Right ventricle myocardium superior (tissue), 1 donor: ENCODE measurements at places on chromosomes 12 and 14. TPM values are rescaled to one million over a fixed set of nuclear protein-coding genes. Genes with fewer than 3 reads are reported as not detected.

DNA sequence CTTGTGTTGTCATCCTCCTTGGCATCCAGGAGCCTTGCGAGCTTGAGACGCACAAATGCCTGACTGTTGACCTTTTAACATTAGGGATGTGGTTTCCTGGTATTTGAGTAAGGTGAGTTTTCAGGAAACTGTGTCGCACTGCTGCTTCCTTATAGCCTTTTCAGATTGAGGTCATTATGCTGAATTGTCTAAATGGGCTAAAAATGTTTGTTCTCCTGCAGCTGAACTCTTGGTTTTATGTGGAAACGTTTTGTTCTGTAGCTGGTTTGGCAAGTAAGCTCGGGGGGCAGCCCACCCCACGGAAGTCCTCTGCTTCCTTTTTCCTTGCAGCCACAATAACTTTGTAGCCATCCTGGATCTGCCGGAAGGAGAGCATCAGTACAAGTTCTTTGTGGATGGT is 5.7 kb downstream of the PRKAB1 start:
- DNase-seq, result no peak

GRCh38 chr12:8692573-8692972 is 5.2 kb upstream of the RIMKLB start:
- no peak for DNase-seq

DNA sequence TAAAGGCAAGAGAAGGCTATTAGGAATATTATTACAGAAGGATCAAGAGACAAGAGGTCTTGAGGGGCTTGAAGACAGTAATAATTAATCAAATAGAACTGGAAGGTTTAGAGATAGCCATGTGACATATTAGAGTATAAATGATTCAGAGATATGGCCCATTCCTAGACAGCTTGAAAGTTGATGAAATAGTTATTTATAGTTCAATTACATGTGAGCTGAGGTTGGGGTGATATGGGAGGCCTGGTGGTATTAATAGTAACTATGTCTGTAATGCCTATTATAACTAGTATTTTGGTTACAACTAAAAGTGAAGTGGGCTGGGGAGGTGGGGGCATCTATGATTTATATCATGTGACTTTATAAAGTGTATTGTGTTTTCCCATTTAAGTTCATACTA is 14.1 kb upstream of the MIS18BP1 start:
- DNase-seq, result no peak

- peak; percentile 90 for DNase-seq
These were observed 136.1 kb downstream of the FGD4 start for GRCh38 chr12:32535288-32535999.

- DNase-seq, result no peak
These were observed at the start of gene SYT10 for GRCh38 chr12:33439587-33440011. SYT10 (minus strand) TSS chr12:33439819; CDS start chr12:33439522, 297 bp downstream.

- no peak for DNase-seq
These were observed 14.3 kb upstream of the KRT73 start for GRCh38 chr12:52632656-52633055.

DNA sequence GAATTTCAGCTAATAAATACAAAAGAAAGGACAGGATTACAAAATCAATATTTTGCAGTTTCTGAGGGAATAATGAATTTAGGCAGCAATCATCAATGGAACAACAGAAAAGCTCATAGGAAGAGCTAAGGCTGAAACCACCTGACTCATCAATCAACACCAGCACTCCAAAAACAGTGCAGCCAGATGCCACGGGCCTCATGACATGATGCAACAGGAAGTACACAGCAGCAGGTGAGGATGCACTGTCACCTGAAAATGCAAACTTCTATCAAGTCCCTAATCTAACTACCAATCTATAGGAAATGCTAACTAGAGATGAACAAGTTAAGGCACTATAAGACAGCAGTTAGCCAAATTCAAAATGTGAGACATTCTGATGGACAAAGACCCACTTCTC is 21.7 kb downstream of the GNS start:
- no peak for DNase-seq

DNA sequence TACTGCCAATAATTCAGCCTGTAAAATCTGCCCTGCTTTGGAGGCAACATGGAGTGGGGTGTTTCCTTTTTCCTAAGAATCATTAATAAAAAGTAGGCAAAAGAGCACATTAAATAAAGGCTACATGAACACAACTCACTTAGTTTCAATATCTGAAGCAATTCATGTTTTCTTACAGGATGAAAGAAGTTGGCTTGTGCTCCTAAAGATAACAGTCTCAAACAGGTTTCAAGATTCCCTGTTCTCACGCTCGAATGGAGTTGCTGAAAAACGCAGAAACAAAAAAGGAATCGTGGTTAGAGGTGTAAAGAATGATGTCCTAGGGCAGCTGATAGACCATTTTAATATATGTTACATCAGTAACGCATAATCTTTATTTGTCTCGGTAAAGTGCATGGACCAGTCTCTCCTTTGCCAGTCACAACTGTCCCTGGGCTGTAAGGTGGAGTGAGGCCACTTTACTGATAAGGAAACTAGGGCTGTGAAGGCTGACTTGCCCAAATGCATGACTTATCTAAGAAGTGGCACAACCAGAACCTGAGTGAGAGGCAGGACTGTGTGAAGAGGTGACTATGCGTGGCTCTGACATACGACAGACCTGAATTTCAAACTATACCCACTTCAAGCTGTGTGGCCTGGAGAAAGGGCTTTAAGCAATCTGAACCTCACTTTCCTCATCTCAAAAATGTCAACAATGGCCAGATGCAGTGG is 12.6 kb downstream of the GIT2 start:
- no peak for DNase-seq

DNA sequence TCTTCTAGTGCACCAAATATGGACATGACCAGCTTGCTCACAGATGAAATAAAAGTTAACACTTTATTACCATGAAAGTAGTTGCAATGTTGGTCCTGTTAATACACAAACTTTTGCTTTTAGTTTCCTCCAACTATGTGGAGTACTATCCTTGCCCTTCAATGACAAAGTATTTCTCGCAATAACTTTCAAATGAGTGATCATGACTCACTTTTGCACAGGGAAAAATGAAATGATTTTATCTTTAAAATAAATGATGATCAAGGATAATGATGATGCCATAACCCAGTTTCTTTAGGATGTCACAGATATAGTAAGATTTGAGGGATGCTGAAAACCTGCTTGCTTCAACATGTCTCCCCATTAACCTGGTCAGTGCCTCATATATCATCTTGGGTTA is 254.0 kb upstream of the KITLG start:
- no peak for DNase-seq

DNA sequence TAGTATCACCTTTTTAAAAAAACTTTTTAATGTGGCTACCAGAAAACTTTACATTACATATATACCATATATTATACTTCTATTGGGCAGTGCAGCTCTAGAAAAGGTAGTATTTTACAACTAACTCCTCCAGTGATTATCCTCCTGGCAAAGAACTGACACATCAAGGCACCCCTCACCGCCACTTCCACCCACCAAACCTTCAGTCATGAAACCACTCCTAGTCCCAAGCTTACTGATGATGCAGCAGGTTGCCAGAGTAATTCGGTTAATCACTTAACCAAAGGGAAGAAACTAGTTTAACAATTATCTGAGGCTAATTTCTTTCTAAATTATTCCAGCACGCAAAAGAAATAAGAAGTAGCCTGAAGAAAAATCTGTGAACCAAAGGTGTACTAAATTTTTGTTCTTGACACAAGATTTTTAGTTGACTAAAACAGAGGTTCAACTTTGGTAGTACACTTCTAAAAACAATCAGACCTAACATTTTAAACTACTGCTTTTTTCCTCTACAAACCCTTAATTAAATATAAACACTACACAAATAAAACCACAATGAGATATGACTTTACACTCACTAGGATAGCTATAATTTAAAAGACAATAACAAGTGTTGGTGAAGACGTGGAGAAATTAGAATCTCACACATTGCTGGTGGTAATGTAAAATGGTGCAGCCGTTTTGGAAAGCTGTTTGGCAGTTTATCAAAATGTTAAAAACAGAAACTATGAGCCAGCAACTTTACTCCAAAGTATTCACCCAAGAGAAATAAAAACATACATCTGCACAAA is 16.7 kb downstream of the SPPL3 start:
- no peak for DNase-seq

GRCh38 chr12:114611145-114612018 is 72.6 kb downstream of the TBX3 start:
- DNase-seq, result no peak

- no peak for DNase-seq
These were observed 129.6 kb downstream of the LMNTD1 start for GRCh38 chr12:25423355-25424050.

DNA sequence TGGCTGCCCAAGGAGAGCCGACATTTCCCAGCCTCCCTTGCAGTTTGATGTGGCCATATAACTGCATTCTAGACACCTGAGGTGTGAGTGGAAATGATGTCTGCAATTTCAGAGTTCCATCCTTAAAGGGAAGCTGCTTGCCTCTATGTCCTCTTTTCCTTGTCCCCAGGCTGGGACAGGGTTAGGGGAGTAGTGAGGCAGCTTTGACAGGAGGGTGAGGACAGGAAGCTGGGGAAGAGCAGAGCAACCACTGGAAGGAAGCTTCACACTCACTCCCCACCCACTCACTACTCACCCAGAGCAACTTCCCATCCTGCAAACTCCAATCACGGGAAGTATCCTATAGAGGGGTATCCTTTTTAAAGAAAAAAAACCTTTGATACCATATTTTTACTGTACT is 28.9 kb upstream of the LTA4H start:
- no peak for DNase-seq

DNA sequence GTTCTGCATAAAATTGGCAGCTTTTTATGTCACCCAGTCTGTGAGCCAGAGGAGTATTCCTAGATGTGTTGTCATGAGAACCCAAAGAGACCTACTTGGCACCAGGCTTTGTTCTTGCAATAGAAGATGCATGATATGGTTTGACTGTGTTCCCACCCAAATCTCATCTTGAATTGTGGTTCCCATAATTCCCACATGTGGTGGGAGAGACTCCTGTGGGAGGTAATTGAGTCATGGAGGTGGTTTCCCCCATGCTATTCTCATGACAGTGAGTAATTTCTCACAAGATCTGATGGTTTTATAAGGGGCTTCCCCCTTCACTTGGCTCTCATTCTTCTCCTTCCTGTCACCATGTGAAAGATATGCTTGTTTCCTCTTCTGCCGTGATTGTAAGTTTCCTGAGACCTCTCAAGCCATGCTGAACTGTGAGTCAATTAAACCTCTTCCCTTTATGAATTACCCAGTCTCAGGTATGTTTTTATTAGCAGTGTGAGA is 572.0 kb upstream of the ATP2B1 start:
- DNase-seq, result no peak

DNA sequence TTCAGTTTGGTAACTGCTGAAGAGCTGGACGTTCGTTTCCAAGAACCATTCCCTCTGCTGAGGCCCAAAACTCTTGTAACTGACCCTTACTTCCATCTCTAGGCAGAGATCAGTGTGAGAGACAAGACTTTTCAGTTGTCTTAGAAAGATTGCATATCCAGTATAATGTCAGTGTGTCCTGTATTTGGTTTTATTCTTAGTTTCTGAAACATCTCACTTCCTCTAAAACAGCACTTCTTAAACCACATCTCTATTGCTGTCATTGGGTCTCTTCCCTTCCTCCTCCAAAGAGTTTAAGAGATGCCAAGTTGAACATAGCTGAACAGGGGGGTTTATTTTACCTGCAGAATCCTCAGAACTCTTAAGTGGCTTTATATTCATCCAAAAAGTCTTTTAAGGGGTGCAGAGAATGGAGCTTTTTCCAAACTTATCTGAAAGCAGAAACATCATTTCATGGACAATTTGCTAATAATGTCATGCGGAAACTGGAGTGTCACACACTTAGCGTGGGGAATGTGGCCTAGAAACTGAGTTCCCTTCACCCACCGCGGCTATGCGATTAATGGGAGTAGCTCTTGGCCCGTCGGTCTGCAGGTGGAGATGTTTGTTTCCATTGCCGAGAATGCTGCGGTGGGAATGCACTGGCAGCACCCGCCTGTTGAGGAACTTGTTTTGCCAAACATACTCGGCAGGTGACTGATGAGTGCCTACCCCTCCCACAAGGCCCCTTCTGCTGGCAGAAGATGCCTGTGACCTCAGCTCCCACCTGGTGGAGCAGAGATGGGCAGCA is 148.2 kb downstream of the ADGRD1 start:
- no peak for DNase-seq

GRCh38 chr12:65923228-65923627 is 98.9 kb downstream of the HMGA2 start:
- DNase-seq, result no peak

DNA sequence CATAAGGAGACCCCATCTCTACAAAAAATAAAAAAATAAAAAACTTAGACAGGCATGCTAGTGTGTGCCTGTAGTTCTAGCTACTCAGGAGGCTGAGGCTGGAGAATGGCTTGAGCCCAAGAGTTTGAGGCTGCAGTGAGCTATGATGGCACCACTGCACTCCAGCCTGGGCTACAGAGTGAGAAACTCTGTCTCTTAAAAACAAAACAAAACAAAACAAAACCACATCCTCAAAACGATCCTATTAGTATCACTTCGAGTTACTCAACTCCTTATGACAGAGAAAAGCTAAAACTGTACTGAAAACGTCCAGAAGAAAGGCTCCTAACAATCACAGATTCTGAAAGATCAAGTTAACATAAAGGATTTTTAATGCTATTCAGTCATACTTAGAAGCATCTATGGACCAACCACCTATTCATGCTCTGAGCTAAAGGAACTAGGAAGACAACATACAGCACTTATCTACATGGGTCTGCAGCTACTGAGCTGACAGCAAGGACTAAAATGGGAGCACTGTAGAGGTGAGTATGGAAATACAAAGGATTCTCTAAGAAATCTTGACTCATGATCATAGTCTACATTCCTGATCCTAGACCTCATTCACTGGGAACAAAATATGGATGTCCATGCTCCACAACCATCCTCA is 75.3 kb upstream of the DUSP6 start:
- no peak for DNase-seq

GLIPR1L1 gene
- total RNA-seq, result not detected

TSPAN9 gene
- 156 TPM for total RNA-seq

FAM186B gene
- 0.46 TPM for total RNA-seq

CCDC184 gene
- 0.97 TPM for total RNA-seq

ANO2 gene
- 12.6 TPM for total RNA-seq

MTRFR gene
- 8.1 TPM for total RNA-seq

TMEM106C gene
- 42.5 TPM for total RNA-seq

GZMB gene
- total RNA-seq, result 1.3 TPM

PAH gene
- total RNA-seq, result 0.51 TPM

OR4E2 gene
- total RNA-seq, result not detected

SETD1B gene
- 8.6 TPM for total RNA-seq

CRACR2A gene
- total RNA-seq, result 5.2 TPM

GOLGA5 gene
- 17.5 TPM for total RNA-seq

ZFHX2 gene
- 0.97 TPM for total RNA-seq
